Left lobe of liver (tissue), 2 donors: ENCODE measurements at places on chromosomes 2 and 18.

DNA sequence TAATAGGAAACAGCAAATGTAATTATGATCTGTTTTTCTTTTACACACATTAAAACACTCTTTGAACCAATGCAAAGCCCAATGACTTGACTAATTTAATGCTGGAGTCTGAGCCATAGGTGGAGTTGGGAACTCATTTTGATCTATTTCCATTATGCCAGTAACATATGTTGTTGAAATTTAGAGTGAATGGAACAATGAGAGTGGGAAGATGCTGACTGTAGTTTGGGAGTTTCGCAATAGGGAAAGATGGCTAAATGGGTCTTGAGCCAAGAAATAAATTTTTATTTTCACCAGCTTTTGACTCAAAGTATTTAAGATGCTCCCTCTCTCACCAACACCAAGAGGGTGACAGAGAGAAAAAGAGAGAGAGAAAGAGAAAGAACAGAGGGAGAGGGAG lies 246.7 kb downstream of the DLGAP1 start:
- DNase-seq, result no peak

- no peak for DNase-seq
Measured at GRCh38 chr2:43685357-43685756, 9.1 kb upstream of the C1GALT1C1L start.

GRCh38 chr2:229443546-229444268 lies 172.6 kb upstream of the PID1 start:
- DNase-seq, result no peak

DNA sequence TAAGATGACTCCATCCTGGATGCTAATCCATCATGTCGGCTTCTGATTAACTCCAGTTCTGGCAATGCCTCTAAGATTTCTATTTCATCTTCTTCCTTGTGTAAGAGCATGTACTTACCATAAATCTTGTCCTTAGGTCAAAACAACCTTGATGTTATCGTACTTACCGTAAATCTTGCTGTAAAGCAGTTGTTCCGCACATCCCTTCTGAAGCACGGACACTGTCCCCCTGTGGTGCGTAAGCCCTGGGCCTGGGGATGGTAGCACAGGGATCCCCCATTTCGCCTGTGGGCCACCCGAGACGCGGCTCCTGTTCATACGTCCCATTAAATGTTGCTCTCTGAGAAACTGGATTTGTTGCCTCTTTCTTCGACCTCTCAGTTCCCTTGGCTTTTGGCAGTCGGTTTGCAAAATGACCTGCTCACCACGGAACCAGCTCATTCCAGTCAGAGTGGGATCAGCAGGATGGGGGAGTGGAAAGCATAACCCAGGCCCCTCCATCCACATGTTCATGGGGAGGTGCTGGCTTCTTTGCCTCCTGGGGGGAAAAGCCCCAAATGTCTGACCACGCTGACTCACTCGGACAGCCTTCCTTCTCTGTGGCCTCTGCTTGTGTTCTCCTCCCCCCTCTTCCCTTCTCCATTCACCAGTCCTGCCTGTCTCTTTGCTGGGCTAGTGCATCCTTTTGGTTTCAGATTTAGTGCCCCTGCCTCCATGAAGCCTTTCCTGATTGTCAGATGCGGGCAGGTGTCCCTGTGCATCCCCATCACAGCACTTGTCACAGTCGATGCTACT lies 49.9 kb downstream of the RAB31 start:
- DNase-seq, result no peak

DNA sequence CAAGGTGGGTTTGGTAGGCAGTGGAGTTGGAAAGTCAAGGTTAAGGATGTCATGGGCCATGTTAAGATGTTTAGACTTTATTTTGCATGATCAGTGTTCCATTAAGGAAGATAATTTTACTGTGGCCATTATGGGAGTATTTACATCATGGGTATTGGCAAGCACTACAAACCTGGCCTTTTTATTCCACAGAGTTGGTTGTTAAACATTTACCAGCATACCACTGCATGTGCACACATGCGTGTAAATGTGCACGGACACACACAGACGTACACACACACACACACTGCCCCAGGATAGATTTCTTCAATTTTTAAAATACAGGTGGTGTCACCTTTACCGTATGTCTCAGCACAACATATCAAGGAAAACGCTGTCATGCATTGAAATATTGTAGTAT lies 51.4 kb upstream of the ITGA6 start:
- DNase-seq, result no peak

DNA sequence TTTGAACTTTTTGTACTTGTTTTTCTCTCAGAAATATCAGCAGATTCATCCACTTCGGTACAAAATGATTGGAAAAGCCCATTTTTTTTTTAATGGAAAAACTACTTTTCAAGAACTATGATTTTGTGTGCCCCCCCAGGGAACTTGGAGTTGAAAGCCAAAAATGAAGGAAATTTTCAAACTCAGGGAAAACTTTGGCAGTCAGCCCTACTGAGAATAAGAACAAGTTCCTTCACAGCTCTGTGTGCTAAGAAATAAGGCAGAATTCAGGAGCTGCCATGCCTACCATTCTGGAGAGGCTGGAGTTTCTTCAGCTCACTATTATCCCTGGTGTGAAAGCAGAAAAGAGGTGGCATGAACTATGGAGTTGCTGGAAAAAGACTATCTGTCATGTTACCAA lies 226.0 kb upstream of the SLC35G4 start:
- no peak for DNase-seq

DNA sequence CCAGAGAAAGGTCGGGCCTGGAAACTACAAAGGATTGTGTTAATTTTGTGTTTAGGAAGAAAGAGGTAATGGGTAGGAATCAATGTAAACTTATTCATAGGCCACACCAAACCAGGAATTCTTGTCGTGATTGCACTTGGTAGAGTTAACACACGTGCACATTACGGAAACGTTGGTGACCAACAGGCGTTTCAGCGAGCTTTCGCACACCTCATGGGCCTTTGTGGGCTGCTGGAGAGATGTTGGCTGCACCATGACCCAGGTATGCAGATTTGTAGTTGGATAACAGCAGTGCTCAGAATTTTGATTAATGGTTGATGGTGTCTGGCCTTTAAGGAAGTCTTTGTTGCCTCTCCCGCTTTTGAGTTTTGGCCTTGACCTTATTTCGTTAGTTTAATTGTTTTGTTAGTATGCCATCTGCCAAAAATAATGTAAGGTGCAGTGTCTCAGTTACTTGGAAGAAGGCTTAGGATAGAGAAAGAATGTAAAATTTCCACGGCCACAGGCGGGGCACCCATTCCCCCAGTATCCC lies 1.9 kb downstream of the ZNF236 start:
- no peak for DNase-seq

DNA sequence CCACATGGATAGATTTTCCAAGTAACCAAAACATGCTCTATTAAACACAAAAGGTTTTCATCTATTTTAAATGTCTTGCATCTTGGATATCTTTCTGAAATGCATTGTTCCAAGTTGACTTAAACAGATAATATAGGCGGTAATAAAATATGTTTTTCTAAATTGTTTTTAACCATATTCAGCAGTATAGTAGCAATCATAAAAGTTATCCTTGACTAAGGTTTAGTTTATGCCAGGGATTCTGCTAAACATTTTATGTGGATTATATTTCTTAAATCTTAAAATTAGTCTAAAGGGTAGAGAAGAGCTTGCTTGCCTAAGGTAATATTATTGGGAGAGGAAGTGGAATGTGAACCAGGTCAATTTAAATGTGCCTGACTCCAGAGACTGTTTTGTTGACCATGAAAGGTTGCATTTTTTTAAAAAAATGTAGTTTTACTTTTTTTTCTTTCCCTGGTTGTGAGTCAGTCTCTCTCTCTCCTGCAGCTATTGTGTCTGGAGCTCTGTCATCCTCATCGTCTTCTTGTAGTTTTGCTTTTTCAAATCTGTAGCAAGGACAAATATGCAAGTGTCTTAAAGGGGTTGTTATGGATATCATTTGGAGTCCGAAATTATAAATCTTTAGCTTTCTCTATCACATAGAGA lies 309.1 kb upstream of the COL3A1 start:
- DNase-seq, result no peak

GRCh38 chr2:240507778-240508251 lies 50.0 kb downstream of the ANKMY1 start:
- DNase-seq, result peak; percentile 32

DNA sequence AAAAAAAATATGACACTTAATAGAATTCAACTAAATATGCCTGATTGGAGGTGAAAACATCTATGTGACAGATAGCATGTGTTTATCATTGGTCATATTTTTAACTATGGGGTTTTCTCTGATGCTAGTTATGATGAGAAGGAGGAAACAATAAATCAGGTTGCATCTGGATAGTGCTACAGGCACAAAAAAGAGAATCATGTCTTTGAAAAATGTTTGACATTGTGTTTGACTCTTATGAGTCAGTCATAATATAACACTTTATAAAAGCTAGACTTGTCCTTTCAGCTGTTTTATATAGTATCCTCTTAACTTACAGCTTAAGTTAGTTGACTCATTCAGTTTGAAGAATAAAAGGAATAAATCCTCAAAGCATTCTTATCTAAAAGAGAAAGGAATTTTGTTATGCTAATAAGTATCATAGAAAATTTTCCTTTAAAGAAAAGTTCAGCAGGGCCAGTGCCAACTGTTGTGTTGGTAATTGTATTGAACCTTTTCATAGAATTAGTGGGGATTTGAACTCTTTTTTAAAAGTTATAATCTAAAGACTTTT lies 78.4 kb upstream of the UBXN4 start:
- DNase-seq, result no peak

DNA sequence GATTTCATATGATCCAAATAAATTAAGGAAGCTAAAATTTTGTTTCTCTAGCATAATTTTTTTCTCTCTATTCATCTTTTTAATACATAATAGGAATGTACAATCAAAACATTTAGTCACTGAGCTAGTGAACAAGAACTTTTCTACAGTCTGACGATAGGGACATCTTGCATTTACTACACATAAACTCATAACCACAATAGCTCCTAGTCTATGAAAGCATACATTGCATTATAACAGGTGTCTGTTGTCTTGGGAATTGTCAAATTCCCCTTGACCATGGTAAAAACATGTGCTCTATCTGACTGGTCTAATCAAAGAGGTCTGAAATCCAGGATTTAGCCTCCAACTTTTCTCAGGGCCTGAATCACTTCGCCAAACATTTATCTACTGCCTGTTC lies 144.8 kb downstream of the FAM124B start:
- no peak for DNase-seq

DNA sequence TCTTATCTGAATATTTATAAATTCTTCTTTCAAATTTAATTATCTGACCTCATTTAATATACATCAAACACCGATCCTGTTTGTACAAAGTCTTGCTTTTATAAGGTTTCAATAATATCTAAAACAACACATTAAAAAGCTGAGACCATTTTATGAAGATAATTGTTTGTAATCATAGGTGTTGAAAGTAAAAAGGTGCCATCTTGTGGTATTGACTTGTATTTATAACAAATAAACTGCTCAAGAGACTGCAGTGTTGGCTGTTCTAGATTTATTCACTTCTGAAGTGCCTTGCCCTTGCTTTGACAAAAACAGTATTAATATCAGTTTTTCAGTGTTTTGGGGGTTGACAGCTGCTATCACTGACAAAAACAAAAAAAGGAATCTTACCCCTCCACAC lies 286.8 kb upstream of the HNMT start:
- no peak for DNase-seq

DNA sequence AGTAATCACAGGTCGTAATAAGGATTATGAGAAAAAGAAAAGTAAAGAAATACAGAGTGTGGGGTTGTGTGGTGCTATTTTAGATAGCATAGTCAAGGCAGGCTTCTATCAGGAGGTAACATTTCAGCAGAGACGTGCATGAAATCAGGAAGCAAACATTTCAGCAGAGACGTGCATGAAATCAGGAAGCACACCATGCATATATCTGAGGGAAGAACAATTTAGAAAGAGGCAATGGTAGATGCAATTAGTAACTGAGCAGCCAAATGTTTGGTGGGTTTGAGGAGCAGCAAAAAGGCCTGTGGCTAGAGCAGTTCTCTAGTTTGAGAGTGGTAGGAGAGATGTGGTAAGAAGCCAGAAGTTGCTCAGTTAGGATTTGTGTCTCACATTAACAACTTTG lies 713.7 kb downstream of the ADCYAP1 start:
- no peak for DNase-seq

DNA sequence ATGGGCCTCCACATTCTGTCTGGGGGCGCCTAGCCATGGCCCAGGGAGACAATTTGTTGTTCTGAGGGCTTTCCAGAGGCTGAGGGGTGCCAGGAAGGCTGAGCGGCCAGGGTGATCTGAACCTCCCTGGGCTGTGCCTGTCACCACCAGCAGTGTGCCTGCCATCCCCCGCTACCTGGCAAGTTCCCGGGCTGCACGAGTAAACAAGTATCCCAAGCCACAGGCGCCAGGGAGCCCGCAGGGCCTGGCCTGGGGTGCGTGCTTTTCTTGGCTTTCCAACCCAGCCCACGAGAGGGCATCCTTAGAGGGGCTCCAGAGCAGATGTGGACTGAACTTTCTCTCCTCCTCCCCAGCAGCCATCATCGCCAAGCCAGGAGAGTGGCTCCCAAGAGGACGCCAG lies 35.1 kb upstream of the B3GNT7 start:
- DNase-seq, result no peak

GRCh38 chr2:45585267-45585861 lies 25.7 kb downstream of the SRBD1 start:
- DNase-seq, result no peak

DNA sequence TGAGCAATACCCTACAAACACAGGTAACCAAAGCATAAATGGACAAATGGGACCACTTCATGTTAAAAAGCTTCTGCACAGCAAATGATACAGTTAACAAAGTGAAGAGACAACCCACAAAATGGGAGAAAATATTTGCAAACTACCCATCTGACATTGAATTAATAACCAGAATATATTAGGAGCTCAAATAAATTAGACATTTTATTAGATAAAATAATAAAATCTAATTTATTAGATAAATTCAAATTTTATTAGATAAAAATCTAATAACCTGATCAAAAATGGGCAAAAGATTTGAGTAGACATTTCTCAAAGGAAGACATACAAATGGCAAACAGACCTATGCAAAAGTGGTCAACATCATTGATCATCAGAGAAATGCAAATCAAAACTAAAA lies 35.8 kb upstream of the KCNH7 start:
- DNase-seq, result no peak

GRCh38 chr2:28643911-28644334 lies 107.7 kb upstream of the PPP1CB start:
- no peak for DNase-seq

DNA sequence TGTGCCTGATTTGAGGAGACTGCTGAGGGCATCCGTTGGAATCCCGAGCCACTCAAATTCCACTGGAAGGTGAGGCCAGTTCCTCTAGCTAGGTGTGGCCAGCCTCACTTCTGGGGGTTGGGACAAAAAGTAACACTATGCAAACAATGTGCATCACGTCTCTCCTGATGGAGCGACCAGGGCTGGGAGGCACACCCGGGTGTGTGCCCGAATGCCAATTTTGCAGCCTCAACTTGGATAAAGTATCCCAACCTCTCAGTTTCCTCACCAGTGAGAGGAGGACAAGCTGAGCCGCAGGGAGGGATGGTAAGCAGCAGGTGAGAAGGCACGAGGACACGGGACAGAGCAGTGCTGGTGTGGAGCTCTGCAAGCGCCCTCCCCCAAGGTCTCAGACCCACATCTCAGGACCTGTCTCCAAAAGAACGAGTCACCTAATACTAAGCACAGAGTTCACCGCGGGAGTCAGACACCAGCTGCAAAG lies 218.3 kb downstream of the HAUS1 start:
- DNase-seq, result no peak
